ENCODE measurements at places on chromosomes 1 and 21. TPM values are rescaled to one million over a fixed set of nuclear protein-coding genes. Genes with fewer than 3 reads are reported as not detected.

The CCDC30 gene
- 0.49 TPM for total RNA-seq

The AIM2 gene
- not detected for total RNA-seq

The NCAM2 gene
- total RNA-seq, result 0.51 TPM

The KLF17 gene
- not detected for total RNA-seq

The TIE1 gene
- total RNA-seq, result 0.98 TPM

The PAPPA2 gene
- 0.16 TPM for total RNA-seq
